Stimulated activated CD8-positive, alpha-beta memory T cell treated with anti-CD3 and anti-CD28 coated beads, Interleukin-2, amount 100 ng/mL, for 1 hour (primary cell): ENCODE measurements at places on chromosomes 2 and 18.

GRCh38 chr2:105919826-105920225, 175.1 kb downstream of the NCK2 start:
- DNase-seq = peak; percentile 22

GRCh38 chr2:170930131-170930990, 1.3 kb downstream of the GORASP2 start:
- DNase-seq = peak; percentile 21

DNA sequence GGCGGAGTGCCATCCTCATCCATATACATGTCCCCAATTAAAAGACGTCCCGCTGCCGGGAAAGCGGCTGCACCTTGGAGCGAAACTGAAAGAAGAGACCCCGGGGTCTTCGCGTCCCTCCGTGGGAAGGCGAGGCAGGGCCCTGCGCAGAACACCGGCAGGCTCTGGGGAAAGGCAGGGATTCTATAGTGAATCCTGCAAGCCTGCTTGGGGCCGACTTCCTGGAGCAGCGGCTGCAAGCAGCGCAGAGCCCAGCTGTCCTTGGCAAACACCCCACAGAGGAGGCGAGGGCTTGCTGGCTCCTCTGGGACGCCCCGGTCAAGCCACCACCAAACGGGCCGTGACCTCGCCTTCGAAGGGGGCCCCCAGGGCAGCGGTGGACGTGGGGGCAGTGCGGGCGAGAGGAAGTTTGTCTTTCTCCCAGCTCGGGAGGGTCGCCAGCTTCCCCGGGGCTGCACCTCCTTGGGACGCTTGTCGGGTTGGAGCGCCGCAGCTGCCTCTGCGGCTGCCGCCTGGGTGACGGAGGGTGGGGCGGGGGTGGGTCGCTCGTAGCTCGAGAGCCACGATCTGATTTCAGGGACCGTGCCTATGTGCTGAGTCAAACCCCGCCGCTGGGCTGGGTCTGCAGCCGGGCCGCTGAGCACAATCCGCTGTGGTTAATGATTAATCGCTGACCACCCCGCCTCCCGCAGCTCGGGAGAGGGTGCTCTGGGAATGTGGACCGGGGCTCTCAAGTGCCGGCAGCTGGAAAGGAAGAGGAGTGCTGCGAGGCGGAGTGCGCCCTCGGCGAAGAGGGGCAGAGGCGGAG, 486 bp upstream of the GPR39 start:
- DNase-seq = no peak

DNA sequence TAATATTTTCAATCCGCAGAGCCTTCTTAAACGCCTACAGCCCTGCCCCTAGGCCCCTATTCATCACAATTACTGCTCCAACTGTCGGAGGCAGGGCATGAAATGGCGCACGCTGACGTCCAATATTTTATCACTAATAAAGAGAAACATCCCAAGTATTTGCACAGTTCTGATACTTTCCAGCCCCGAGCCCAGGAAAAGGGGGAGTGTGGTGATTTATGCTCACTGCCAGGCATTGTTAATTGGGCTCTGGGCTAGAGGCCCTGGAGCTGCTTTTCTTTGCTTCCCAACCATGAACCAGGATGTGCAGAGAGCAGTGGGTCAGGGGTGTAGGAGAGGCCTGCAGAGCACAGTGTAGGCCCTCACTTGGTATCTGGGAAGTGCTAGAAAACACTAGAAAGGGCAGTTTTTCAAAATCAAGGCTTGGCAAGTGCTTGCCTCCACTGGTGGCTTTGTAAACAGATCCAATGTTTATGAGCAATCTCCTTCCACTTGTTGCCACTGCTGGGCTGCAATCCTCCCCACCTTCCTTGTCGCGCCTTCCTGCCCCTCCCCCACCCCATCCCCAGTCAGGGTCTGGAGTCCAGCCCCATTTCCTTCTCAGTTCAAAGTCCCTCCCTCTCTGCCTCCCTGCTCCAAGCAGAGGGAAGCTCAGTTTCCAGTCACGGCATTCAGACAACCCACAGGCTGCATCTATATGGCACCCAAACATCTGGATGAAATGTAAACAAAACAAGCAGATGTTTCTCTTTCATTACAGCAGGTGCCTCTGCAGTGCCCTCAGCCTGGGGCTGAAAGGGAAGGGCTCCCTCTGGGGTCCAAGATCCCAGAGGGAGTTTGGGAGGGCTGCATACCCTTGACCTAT, 83.9 kb upstream of the PKDCC start:
- no peak for DNase-seq

- no peak for DNase-seq
Measured at GRCh38 chr2:170282851-170283250, 104.9 kb downstream of the MYO3B start.

- no peak for DNase-seq
Measured at GRCh38 chr2:160925956-160926355, 234.3 kb upstream of the TANK start.

DNA sequence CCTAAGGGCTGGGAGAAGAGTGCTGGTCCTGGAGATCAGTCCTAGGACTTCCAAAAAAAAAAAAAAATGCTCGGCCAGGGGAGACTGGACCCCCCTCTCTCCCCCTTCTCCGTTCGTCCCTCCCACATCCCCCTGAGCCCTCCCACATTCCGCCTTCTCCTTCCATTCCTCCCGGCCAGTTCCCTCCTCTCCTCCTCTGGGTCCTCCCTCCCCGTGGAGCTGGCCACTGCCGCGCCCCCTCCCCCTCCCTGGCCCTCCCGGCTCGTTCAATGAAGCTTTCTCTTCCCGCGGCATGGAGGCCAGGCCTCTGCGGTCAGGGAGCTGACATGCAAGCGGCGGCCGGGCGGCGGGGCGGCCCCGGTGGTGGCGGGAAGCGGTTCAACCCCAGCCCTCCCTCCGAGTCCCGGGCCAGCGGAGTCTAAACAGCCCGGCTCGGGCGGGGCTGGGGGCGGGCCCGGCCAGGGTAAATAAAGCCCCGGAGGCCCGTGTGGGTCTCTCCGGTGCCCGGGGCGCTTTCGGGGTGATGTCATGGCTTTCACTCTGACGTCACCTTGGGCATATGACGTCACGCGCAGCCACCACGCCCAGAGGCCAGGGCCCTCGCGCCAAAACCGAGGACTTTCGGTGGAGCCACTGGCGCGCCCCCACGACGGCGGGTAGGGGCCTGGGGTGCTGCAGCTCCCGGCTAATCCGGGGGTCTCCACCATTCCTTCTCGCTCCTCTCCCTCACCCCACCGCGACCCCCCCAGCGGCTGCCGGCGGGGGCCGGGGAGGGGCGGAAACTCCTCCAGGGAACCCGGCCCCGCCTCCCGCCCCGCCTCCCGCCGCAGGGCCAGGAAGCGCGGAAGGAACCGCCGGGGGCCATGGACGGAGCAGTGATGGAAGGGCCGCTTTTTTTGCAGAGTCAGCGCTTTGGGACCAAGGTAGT, at the start of the genes DOK1 and LOXL3:
DOK1 (plus strand) TSS at position 829 of the 928 bp plus-strand sequence; CDS start at position 864, 35 bp downstream.
LOXL3 (minus strand) TSS at position 51 of the 928 bp plus-strand sequence. CDS start 1,308 bp downstream, outside the sequence.
- peak; percentile 59 for DNase-seq

- DNase-seq = no peak
Measured at GRCh38 chr2:157413326-157414035, 30.4 kb downstream of the CYTIP start.

GRCh38 chr18:45255197-45255890, 359.9 kb upstream of the SLC14A2 start:
- no peak for DNase-seq

DNA sequence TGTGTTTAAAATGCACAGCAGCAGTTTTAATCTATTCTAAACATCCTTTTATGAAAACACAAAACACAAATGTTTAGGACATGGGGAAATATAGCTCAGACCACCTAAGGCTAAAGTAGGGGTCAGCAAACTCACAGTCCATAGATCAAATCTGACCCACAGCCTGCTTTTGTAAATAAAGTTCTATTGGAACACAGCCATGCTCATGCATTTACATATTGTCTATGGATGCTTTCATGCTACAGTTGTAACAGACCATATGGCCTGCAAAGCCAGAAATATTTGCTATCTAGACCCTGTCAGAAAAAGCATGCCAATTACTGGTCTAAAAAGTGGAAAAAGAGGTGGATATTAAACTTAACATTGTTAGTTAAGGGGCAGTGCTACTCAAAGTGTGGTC, 1105.4 kb upstream of the KLHL29 start:
- no peak for DNase-seq

GRCh38 chr18:25805323-25805722, 285.1 kb downstream of the SS18 start:
- DNase-seq = no peak

- DNase-seq = no peak
Measured at GRCh38 chr2:23703583-23704385, 223.1 kb downstream of the ATAD2B start.

GRCh38 chr2:60046529-60046928, 506.9 kb downstream of the BCL11A start:
- DNase-seq = no peak

DNA sequence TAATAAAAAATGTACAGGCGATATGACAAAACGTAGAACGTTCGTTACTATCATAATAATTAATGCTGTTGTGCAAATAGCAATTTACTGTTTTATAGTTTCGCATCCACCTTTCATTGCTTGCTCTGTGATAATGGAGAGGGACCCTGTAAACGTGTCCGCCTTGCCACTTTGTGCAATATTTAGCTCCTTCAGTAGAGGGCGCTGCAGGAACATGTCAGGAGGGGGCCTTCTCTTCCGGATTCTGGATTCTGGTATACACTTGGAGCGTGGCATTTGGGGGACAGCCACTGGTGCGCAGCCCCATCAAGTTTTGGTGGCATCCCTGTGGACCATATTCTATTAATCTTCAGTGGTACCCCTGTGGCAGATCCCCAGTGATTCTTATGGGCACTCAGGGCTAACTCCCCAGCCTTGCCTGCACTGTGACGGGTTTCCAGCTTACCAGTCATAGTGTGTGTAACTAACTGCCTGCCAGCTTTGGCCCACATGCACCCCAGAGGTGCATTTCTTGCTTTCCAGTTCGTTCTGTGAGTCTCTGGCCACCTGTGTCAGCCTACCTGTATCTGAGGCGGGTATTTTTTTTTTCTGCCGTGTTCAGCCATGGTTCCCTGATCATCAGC, 140.3 kb downstream of the CYRIA start:
- no peak for DNase-seq

DNA sequence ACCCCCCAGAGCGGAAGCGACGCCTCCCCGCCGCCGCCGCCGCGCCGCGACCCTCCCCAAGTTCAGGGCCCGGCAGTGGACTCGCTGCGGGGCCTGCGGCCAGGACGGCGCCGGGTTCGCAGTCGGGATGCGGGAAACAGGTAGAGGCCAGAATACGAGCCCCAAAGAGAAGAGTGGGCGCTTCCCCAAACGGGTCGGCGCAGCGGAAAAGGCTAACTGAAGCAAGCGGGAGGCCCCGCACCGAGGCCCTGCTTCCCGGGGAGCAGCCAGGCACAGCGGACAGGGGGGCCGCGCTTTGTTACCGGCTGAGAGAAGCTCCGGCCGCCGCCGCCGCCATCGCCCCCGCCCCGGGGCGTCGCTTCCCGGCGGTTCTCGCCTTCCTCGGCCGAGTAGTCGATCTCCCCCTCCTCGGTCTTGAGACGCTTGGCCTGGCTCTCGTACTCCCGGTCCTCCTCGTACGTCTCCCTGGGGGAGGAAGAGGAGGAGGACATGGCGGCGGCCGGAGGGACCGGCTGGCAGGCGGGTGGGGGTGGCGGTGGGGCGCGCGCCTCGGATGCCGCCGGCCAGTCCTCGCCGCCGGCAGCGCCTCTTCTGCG, 494 bp downstream of the HNRNPLL start:
- DNase-seq = no peak

DNA sequence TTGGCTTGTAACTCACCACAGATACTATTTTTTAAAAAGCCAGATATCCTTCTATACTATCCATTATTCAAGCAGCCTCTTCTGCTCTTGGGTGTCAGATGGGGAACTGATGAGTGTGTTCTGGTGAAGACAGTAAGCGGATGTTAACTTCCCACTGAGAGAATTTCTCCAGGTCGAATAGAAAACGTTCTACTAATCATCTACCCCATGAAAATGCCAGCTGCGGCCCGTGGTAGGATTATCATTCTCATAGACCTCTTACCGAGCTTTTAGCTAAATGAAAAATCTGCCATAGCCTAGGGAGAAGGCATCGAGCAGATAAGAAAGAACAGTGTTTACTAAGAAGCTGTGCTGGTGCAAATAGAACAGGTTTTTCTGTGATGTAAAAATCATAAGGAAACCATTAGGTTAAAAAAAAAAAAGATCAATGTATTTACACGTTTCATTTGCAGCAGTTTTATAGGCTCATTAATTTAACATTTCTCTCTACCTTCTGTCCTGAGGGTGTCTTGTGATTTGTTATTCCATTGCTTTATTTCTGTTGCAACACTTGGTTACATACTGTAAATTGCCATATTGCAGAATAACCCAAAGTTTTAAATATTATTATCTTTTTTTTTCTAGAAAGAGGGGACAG, 1521.5 kb upstream of the ZEB2 start:
- no peak for DNase-seq

DNA sequence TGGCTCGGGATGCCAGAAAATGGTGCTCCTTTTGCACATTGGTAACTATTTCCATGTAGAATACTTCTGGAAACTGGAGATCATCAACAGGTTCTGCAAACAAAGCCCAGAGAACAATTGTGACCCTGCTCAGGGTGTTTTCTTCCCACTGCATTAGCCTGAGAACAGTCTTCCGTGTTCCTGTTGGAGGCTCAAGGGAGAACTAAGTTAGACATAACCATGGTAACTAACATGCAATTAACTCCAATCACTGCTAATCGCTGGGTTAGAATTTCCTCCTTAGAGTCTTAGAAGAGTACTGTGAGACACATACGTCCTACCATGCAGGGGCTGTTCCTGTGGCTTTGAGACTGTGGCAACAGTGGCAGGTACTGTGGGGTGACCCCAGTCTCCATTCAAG, 36.0 kb upstream of the PDIA6 start:
- DNase-seq = no peak

GRCh38 chr18:45253973-45254708, 361.1 kb upstream of the SLC14A2 start:
- DNase-seq = no peak

- DNase-seq = no peak
Measured at GRCh38 chr2:12502759-12503158, 214.0 kb upstream of the TRIB2 start.

GRCh38 chr2:8268172-8268783, 413.6 kb upstream of the ID2 start:
- no peak for DNase-seq

GRCh38 chr2:76711490-76711889, 810.7 kb downstream of the LRRTM4 start:
- no peak for DNase-seq

- no peak for DNase-seq
Measured at GRCh38 chr2:238493880-238494572, 67.3 kb downstream of the ASB1 start.

- DNase-seq = no peak
Measured at GRCh38 chr2:230772156-230772555, 59.5 kb downstream of the CAB39 start.

DNA sequence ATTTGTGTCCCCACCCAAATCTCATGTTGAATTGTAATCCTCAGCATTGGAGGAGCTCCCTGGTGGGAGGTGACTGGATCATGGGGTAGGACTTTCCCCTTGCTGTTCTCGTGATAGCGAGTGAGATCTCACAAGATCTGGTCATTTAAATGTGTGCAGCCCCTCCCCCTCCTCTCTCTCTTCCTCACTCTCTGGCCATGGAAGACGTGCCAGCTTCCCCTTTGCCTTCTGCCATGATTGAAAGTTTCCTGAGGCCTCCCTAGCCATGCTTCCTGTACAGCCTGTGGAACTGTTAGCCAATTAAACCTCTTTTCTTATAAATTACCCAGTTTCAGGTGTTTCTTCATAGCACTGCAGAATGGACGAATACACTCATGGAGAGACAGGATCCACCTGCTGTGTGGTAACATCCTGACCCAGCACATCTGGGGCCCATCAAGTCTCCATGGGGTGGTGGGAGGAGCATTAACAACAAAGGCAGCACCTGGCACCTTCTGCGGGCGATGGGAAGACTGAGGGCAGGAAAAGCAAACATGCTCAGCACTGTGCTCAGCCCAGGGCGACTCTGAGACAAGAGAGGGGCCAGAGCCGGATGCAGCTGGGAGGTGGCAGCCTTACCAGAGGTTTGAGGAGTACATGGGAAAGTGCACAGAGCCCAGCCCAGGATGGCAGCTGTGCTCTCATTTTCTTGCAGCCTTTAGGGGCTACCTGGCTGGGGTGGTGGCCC, 16.2 kb upstream of the ALPP start:
- DNase-seq = no peak
